ENCODE measurements at places on chromosomes 16 and 17.

- DNase-seq = no peak
Observed at GRCh38 chr16:73287859-73288405, 240.0 kb upstream of the ZFHX3 start.

DNA sequence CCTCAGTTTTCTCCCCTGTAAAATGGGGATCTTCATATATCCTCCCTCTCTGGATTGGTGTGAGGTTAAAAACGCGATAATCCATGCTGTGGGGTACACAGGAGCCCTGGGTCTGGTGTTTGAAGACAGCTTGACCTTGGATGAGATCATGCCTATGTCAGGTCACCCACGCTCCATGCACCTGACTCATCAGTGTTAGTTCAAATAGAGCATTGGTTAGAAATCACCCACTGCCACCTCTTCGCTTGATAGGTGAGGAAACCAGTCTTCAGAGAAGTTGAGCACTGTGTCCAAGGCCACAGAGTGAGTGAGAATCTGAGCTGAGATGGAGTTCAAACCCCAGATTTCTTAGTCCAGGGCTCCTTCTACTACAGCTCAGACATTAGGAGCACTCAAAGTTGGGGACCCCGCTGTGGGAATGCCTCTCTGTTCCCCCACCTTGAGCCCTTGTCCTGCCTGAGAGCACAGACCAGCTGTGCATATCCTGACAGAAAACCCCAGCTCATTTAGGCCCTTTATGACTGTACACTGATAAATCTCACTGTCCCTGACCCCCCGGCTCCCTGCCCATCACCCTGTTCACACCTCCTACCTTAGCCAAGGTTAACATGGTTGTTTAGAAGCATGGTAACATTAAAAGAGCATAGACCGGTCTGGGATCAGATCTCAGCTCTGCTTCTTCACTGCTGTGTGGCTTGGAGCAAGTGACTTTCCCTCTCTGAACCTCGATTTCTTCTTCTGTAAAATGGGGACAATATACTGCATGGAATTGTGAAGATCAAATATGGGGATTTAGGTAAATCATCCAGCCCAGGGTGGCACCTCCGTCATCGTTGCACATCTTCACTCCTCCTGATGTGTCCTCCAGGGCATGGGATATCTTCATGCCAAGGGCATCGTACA, 22.4 kb upstream of the LGALS9 start:
- no peak for DNase-seq

DNA sequence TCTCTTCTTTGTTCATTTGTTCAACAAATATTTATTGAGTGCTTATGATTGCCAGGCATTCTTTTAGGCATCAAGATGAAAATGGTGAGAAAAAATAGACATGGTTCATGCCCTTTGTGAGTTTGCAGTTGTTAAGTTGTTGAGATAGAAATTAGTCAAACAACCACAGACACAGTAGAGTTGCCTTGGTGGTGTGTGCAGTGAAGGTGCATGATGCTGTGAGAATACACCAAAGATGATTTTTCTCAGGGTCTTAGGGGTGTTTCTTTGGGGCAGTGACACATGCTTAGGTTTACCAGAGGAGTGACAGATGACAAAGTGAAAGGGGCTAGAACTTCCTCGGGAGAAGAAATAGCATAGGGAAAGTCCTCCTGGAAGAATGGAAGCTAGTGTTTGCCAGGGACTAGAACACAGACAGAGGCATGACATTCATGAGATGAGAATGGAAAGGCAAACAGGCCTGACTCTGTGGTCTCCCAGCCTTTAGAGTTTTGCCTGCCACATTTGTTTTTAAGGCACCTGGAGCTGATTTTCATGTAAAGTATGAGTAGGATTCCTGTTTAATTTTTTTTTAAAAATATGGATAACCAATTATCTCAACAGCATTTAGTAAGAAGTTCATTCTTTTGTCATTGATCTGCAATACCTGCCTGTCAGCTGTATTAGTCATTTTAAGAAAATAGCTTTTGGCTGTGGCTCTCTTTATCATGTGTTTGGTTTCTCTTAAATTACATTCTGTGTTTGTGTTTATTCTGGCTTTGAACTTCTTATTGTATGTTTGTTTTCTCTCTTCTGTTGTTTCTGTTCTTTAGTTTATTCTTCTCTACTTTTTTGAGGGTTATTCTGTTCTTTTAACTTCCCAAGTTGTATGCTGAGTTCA, 36.6 kb downstream of the CYLD start:
- no peak for DNase-seq

DNA sequence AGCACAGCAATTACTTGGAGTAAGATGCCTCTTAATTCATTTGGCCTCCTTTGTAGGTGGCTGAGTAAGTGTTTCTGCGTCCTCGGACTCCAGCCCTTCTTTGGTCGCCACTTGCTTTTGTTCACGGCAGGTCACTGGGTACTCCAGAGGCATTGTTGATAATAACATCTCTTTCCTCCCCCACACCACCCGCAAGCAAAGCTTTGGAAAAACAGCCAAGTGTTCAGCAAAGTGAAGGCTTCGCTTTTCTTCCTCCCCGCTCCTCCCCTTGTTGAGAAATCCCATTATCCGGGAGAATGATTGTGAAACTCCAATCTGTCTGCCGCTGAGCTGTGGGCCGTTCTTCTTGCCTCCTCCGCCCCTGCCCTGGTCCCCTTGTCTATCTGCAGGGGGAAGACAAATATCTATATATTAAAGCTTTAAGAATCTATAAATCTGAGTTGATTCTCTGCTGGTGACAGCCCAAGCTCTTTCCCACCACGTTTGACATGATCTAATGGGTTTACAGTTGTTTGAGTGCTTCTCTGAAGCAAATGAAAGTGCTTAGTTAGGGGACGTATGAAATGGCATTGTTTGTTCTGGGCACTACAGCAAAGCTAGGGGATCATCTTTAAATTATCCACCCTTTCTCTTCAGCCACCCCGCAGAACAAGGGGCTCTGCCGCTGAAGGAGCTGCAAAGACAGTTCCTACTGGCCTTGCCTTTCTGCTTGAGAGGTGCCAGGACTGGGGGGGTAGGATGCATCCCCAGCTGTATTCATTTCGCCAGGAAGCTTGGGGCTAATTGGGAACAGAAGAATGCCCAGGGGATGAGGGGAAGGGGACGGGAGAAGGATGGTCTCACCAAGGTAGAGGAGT, 167.1 kb downstream of the CCDC182 start:
- peak; percentile 62 for DNase-seq

- DNase-seq = peak; percentile 86
Observed at GRCh38 chr17:50196826-50197225, 4.6 kb downstream of the COL1A1 start.

DNA sequence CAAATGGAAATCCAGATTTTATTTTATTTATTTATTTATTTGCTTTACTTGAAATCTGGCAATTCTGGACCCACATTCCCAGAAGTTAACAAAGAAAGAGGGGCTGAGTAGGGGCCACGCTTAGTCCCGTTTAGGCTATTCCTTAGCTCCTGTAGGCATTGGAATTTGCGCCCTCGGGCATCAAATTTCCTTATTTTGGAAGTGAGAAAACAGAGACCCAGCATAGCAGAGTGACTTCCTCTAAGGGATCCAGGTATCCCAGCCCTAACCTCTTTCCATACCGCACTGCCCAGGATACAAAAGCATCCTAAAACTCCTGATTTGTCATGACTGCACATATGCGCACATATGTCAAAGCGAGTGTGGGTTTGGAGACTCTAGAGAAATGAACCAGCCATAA, 19.0 kb upstream of the SMG1 start:
- no peak for DNase-seq

DNA sequence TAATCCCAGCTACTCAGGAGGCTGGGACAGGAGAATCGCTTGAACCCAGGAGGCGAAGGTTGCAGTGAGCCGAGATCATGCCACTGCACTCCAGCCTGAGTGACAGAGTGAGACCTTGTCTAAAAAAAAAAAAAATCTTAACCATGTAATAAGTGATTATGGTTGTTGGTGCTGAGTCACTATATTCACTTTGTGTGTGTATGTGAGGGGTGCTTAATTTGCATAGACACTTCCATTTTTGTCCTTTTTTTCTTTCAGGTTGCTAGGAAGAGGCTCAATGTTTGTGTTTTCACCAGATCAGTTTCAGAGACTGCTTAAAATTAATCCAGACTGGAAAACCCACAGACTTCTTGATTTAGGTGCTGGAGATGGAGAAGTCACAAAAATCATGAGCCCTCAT, 18.2 kb downstream of the METTL9 start:
- no peak for DNase-seq

DNA sequence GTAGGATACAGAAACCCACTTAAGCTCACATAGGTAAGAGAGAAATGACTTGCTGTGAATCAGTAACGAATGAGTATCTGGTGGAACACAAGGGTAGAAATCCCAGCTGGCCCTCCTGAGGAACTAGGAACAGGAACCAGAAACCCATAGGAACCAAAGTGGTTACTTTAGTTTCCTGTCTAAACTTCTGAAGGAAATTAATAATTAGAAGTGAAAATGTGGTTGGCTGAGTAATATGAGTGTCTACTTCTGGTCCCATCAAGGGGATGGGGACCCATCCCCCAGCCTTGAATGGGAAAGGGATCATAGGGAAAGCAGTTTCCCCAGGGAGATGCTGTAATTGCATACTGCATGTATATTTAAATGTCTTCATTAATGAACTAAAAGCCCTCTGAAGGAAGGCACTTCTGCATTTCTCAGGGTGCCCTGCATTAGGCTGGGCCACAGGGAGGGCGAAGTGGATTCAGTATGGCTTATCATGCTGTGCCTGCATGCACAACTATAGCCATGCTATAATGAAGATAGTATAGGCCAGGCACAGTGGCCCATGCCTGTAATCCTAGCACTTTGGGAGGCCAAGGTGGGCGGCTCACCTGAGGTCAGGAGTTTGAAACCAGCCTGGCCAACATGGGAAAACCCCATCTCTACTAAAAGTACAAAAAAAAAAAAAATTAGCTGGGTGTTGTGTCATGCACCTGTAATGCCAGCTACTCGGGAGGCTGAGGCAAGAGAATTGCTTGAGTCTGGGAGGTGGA, 45.6 kb downstream of the CYB5B start:
- no peak for DNase-seq

GRCh38 chr17:4162775-4163466, 19.9 kb downstream of the CYB5D2 start:
- no peak for DNase-seq

GRCh38 chr17:69175625-69176456, 34.1 kb upstream of the ABCA6 start:
- peak; percentile 75 for DNase-seq

DNA sequence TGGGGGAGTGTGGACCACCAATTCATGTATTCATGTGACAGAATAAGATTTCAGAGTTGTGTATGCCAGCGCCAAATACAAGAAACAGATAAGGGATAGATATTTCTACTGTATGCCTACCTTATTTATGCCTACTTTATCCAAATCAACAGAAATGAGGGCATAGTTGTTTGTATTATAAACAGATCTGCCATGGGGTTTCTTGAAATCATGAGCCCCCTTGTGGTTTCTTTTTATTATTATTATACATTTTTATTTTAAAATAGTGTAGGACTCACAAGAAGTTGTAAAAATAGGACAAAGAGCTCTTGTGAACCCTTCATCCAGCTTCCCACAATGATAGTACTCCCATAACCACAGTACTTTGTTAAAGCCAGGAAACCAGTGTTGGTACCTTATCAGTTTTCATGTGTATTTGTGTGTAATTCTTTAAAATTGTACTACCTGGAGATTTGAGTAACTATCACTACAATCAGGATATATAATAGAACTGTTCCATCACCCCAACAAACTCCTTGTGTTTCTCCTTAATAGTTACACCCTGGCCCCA, 229.4 kb downstream of the CCDC182 start:
- no peak for DNase-seq

- DNase-seq = no peak
Observed at GRCh38 chr16:12758031-12758669, 45.5 kb downstream of the CPPED1 start.

GRCh38 chr16:49530427-49530970, 156.9 kb downstream of the C16orf78 start:
- DNase-seq = peak; percentile 5

- DNase-seq = no peak
Observed at GRCh38 chr16:50195756-50196155, 42.6 kb downstream of the TENT4B start.

DNA sequence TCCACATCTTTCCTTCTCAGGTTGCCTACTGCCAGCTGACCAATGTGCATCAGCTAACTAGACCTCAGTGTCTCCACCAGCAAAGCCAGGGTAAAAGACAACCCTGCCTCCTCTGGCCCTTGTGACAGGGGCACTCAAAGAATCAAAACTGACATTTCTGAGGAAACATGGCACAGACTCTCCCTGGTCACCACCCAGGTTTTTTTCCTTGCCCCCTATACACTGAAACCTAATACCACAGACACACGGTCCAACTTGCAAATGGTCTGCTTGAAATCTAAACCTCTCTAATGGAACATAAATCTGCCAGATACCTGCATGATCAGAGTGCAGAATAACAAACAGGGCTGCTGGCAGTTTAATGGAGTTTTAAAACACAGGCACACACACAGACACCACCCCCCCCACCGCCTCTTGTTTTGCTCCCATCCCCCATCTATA, 19.5 kb upstream of the CORO6 start:
- no peak for DNase-seq

DNA sequence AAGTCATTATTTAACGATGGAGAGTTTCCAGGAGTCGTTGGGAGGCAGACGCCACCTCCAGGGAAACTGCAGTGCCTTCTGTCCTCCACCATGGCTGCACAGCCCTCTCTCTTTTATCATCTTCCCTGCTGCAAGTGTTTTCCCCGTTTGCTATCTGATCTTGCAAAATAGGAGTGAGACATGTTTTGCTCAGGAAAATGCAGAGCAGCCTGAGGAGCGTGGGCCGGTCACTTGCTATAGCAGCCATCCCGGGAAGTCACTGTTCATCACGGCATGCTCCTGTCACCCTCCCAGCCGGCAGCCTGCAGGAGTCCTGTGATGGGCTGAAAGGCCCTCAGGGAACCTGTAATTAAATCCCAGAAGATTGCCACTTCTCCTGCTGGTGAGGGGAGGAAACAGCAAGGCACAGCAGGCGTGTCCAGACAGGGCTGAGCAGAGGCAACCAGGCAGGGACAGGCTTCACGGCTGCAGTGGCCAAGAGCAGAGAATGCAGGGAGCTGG, 143.1 kb downstream of the GSG1L start:
- DNase-seq = no peak

GRCh38 chr17:40666331-40666730, 1.4 kb upstream of the KRT222 start:
- no peak for DNase-seq

- DNase-seq = no peak
Observed at GRCh38 chr16:89473136-89473712, 17.1 kb downstream of the ANKRD11 start.

DNA sequence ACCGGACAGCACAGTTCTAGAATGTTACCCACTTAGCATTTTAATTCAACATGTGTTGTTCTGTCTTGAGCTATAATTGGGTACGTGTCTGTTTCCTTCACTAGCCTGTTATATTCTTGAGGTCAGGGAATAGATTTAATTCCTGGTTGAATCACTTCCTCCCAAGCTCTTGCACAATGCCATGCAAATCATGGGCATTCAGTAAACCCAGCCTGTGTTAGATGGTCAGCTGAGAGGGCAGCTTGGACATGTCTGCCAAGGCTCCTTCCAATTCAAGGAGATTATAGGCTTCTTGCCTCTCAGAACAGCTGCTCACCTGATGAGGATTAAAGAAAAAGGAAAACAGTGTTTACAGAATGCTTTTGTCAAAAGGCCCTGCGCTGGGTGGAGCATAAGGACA, 12.6 kb downstream of the C1QTNF1 start:
- peak; percentile 79 for DNase-seq
